HEK293T (cell line): ENCODE measurements at places on chromosomes 2 and 18.

GRCh38 chr2:135473567-135473966 is 57.5 kb downstream of the ZRANB3 start:
- peak; percentile 16 for DNase-seq

- DNase-seq = no peak
These were observed 95.7 kb downstream of the USP40 start for GRCh38 chr2:233470839-233471238.

DNA sequence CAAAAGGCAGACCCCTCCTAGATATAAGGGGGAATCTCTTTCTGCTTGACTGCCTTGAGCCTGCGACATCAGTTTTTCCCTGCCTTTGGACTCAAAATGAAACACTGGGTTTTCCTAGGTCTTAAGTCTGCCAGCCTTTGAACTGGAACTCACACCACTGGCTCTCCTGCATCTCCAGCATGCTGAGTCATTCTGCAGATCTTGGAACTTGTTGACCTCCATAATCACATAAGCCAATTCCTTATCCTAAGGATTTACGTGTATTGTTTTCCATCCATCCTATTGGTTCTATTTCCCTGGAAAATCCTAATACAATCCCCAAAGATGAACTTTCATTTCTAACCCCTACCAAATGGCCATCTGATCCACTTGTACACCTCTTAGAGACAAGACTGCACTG is 88.0 kb downstream of the AFF3 start:
- DNase-seq = no peak

GRCh38 chr18:78965917-78966792 is 13.5 kb upstream of the SALL3 start:
- DNase-seq = no peak

GRCh38 chr2:30716123-30716900 is 90.9 kb downstream of the CAPN13 start:
- no peak for DNase-seq

DNA sequence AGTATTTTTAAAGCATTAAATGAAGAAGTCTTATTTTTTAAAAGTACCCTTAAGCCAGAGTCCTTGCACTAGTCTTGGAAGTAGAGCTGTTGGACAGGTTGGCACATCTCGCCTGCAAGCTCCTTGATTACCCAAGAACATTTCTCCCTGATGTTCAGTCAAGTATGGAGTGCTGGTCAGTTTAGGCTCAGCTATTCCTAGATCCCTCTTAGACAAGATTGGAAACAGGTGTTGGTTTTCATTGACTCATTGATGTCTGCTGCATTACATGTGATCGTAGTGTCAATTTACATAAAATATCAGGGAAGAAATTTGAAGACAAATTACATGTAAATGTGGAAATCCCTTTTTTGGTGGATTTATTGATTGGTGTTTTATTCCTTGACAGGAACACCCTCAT is 170.4 kb downstream of the ZNF407 start:
- DNase-seq = no peak

- no peak for DNase-seq
These were observed 3.0 kb upstream of the UGT1A9 start for GRCh38 chr2:233668605-233669260.

DNA sequence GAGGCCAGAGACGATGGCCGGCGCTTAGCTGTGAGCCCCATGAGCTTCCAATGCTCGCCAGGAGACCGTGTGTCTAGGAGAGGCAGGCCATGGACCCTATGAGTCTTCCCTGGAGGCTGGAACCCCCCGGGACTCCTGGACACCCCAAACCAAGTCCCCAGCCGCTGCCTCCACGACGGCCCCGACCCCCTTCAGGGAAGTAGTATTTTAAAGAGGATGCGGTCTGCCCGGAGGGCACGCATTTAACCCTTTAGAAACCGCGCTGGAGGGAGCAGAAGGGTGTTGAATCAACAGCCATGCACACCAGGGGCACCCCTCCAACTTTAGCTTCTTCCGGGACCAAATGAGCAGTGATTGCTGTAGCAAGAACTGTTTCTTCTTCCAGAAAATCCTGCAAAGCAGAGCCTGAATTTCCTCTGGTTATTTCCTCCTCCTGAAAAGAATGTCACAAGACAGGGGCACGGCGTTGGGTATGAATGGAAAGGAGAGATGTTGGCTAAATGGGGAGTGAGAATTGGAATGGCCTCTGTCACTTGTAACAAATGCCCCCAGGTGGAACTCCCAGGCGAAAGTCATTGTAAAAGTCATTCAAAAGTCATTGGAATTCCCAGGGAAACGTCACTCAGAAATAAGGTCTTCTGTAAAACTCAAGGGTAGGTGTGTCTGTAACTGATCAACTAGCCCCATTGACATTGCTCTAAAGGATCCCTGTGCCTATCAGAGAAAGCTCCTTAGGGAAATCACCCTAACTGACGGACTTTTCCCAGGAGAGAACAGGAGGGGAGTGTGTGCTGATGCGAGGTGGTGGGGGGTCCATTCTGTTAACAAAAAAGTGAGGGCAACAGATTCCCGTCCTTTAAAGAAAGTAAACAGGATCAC is 5.8 kb upstream of the GBX2 start:
- no peak for DNase-seq

DNA sequence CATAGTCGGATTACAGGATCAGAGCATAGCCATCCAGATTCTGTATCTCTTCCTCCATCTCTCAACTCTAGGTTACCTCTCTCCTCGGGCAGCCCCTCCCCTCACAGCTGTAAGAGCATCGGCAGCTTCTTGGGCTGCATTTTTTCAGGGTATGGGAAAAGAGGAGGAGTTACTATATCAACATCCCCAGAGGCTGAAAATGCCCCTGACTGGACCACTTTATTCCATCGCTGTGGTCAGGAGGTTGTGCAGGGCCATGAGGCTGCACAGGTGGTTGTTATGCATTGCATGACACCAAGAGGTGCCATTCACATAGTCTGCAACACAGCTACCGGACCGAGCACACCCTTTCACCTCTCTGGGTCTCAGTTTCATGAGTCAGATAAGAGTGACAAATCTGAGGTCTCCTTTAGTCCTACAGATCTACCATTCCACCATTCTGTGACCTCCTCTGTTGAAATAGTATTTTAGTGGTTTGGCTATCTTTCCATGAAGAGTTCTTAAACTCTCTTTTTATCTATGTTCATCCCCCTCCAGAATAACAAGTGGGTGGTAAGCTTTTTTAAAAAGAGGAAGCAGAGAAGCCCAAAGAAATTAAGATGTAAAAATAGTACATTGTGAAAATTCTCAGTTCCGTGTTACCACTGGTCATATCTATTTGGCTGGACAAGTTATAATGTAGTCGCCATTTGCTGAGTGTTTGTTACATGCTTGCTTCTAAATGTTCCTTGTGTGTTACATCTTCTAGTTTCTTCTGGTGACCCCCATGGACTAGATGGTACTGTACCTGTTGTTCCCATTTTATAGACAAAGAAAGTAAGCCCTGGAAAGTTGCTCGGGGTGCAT is 56.6 kb upstream of the SLC1A4 start:
- no peak for DNase-seq

GRCh38 chr18:79519751-79520477 is 124.2 kb downstream of the NFATC1 start:
- DNase-seq = no peak

GRCh38 chr2:99520813-99521212 is 31.0 kb upstream of the REV1 start:
- DNase-seq = no peak

GRCh38 chr2:221517696-221518151 is 54.4 kb downstream of the EPHA4 start:
- DNase-seq = no peak

- no peak for DNase-seq
These were observed 34.1 kb upstream of the GRB14 start for GRCh38 chr2:164655336-164655735.

- DNase-seq = no peak
These were observed 193.2 kb upstream of the MEX3C start for GRCh38 chr18:51390702-51391101.

DNA sequence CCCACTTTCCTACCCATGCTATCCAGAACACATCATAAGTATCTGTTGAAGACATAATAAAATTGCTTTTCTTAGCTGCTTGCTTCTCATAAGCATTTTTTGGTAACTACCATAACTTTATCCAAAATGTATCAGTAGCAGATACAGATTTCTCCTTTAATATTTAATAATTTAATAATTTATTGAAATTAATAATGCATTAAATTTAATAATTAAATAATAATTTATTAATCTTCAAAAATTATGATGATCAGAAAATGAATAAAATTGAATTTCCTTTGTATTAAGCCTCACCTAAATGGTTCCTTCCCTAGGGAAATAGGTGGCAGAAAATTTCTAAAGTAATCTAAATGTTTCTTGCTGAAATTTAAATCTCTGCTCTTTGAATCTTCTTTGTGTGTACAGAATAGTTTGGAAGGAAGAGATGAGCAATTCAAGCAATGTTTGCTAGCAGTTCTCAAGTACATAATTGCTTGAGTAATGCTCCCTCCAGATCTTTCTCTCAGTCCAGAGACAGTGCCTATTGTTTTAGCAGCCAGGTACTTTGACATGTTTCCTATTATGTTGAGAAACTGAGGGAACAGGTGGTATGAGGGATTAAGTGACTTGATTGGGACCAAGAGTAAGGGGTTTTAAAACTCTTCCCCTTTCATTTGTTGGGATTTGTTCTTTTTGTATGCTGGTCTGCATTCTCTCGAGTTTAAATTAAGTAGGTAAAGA is 123.1 kb upstream of the CYP26B1 start:
- no peak for DNase-seq

GRCh38 chr18:55863876-55864275 is 275.9 kb upstream of the TCF4 start:
- no peak for DNase-seq

DNA sequence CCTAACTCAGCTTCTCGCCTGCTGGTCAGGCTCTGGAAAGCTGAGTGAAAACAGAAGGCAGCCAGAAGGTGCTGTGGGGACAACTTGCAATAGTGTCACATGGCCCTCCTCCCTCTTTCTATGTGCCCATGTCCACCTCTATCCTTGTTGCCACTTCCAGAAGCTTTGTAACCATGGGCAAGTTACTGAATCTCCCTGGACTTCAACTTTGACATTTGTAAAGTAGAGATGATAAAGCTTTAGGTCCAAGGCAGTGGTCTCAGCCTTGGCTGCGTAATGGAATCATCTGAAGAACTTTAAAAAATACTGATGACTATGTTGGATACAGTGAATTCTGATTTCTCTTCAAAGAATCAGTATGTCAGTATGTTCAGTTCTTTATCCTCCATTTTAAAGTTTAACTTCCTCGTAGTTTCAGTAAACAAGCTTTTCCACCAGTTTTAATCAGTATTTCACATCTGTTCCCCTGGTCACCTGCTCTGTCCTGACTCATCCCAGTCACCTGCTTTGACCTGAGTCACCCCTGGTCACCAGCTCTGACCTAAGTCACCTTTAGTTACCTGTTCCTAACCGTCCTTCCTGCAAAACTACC is 245.2 kb upstream of the STON1 start:
- DNase-seq = no peak

GRCh38 chr2:112665113-112665780 is 19.5 kb downstream of the SLC20A1 start:
- no peak for DNase-seq

- DNase-seq = no peak
These were observed 2.4 kb downstream of the LRRC30 start for GRCh38 chr18:7233134-7233810.

- DNase-seq = peak; percentile 11
These were observed 102.3 kb downstream of the MAPK4 start for GRCh38 chr18:50662177-50662576.
